ENCODE measurements at places on chromosomes 3 and 15.

DNA sequence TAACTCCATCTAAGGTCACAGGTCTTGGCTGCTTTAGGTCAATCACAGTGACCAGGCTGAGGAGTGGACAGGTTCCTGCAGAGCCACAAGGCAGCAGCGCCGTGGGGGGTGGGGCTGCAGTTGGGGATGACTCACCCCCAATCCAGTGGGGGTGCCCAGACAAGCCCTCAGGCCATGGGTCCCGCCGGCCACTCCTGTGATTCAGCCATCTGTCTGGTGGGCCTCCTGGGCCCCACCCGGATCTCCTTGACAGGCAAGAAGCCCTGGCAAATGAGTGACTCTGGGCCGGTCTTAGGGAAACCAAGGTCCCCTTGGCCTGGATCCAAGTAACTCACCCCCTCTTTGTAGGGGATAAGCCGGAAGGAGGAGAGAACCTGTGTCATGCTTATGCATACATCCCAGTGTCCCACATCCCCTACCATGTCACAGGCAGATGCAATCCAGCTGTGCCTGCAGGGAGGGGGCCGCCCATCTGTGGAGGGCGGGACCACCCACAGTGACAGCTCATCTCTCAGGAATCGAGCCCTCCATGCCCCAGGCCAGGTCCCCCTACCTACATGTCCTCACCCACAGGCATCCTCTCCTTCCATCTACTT, 495 bp upstream of the COL7A1 start:
- DNase-seq: peak; percentile 98

DNA sequence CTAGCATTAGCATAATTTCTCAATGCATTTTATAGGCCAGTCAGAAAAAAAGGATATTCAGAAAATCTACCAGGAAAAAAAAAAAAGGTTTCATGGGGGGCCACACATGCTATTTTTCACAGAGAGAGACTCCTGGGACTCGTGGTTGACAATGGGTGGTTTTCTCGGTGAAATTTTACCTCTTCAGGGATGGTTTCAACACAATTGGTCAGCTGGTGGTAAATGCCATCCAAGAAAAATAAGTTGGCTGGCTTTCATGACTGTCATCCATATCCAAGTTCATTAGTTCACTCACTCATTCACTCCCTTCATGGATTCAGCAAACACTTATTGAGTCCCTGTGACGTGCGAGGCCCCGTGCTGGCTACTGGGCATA, 217.3 kb downstream of the SHQ1 start:
- no peak for DNase-seq

DNA sequence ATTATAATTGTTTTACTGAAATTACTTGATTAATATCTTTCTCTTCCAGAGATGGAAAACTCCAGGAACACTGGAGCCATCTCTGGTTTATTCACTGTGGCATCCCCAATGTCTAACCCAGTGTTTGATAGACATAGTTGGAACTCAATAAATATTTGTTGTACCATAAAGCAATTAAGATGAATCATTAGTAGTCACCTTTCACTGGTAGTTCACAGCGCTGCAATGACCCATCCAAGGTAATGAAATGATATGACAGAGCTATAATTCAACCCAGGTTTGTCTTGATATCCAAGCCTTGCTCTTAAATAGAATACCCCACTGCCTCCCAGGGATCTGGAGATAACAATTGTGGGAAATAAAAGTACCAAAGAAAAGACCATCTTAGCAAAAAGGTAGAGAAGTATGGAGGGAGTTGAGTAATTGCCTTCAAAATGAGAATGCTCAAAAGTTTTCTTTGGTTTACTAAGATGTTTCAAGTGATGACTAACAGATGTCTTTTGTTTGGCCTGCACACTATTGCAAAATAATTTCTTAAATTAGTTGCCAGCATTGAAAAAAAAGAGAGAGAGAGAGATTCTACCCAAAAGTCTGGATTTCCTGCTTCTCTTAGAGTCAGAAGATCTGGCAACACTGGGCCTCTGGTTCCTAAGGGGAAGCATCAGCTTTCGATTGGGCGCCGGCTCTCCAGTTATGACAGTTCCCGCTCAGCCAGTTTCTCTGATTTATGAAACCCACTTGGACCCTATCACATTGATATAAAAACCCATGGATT, 348.5 kb downstream of the ERC2 start:
- peak; percentile 24 for DNase-seq

GRCh38 chr15:101045236-101045646, 126.1 kb downstream of the LRRK1 start:
- no peak for DNase-seq

DNA sequence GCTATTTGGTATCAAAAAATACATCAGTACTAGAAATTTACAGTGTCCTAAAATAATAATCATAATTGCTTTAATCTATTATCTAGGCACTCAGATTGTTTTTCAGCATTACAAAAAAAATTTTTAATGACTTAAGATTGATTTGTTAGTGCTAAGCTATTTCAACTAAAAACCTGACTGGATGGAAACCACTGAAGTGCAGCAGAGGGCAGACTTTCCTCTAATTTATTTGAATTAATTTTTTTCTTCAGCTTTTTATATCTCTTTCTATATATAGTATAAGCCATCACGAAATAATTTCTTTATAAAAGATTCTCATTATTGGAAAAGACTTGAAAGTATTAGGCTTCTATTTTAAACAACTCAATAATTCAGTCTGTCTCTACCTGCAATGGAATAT, 131.4 kb downstream of the IQCH start:
- DNase-seq: no peak

DNA sequence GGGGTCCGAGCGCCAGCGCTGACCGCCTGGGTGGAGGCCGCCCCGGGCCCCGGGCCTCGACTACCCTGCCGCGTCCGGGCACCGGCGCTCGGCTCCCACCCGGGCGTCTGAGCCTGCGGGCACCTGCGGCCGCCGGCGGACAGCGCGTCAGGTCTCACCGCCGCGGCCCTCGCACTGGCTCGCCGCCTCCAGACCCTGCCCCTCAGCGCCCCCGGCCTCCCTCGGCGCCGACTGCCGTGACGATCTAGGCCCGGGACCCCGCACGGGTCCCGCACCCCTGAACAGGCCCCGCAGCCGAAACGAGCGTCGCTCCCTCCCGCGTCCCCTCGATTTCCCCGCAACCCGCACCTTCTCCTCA, 297 bp downstream of the PRC1 start:
- DNase-seq: no peak

- peak; percentile 33 for DNase-seq
These were observed 25.2 kb downstream of the GOLGA6D start for GRCh38 chr15:75307778-75308390.

DNA sequence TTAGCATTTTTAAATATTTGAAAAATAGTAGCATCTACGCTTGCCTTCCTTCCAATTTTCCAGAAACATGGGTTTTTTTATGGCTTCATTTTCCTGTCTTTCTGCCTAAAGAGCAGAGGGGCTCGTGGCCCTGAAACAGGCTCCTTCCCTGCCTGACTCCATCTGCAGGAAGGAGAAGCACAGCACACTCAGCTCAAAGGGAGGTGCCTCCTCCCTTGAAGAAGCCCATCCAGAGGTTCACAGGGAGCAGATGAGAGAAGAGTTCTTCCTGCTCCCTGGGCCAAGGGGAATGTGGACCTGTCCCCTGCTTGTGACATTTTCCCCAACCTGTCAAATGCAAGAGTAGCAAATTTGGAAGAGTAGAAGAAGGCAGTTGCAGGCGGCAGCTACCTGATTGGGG, 55.8 kb downstream of the BBX start:
- DNase-seq: no peak

Data from A172 (cell line).